ENCODE measurements at places on chromosomes 3 and 15. TPM values are rescaled to one million over a fixed set of nuclear protein-coding genes. Genes with fewer than 3 reads are reported as not detected.

DUOXA2 gene
- total RNA-seq = not detected

NR1I2 gene
- not detected for total RNA-seq

DNA sequence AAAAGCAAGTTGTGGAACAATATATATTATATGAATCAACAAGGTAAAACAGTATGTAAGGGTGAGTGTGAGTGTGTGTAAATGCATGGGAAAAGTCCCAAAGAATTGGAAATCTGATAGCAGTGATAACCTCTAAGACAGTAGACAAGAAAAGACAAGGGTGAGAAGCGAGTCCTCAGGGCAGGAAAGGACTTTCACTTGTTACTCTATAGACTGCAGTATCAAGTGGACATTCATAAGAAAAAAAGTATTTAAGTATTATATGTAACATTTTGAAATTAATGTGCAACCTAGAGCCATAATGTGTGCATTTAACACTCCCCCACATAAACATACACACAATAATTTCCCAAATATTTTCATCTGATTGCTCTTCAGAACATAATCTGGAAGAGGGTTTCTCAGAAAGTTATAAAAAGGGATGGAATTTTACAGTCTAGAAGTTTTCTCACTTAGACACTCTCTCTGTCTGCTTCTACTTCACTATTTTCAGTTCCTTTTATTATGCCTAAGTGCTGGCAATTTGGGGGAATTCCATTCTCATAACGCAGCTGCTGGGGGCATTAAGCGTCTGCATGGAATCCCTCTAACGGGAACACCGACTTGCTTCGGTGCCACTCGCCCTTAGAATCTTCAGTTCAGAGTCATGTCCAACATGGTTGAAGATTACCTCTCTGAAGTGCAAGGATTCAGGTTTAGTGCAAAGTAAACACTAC lies 50.0 kb upstream of the CDIN1 start:
- DNase-seq = no peak

GRCh38 chr3:113690482-113690881 lies 6.0 kb downstream of the USF3 start:
- no peak for DNase-seq
